Posterior vena cava (tissue), 2 donors: ENCODE measurements at places on chromosomes 3 and 15. TPM values are rescaled to one million over a fixed set of nuclear protein-coding genes. Genes with fewer than 3 reads are reported as not detected.

Gene SYNPR
- not detected for total RNA-seq

DNA sequence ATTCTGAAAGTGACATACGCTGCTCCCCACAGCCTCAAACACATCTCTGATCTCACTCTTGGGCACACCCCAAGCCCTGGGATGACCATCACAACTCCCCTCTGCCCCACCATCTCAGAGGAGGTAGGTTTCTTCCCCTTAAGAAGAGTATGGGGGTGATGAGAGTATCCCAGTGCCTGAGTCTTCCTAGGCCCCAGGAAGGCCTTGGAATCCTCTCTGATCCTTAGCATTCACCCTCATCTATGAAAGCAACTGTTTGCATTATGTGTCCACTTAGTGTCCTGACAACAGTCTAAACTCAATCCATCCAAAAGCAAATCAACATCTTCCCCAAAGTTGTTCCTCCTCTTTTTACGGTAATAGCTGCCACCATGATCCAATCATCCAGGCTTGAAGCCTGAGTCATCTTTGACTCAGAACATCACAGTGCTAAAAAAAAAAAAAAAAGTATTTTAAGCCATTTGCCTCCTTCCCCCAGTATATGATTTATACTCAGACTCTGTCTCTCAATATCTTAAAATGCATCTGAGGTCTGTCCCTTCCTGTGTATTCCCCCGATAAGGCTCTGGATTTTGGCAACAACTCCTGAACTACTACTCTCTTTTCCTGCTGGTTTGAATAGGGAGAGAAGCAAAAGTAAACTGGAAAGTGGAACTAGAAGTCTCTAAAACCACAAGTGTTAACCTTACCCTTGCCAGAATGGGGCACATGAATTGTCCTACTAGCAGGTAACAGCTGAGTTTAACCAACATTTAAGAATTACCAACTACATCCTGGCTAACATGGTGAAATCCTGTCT, 22.5 kb downstream of the POPDC2 start:
- DNase-seq = no peak

DNA sequence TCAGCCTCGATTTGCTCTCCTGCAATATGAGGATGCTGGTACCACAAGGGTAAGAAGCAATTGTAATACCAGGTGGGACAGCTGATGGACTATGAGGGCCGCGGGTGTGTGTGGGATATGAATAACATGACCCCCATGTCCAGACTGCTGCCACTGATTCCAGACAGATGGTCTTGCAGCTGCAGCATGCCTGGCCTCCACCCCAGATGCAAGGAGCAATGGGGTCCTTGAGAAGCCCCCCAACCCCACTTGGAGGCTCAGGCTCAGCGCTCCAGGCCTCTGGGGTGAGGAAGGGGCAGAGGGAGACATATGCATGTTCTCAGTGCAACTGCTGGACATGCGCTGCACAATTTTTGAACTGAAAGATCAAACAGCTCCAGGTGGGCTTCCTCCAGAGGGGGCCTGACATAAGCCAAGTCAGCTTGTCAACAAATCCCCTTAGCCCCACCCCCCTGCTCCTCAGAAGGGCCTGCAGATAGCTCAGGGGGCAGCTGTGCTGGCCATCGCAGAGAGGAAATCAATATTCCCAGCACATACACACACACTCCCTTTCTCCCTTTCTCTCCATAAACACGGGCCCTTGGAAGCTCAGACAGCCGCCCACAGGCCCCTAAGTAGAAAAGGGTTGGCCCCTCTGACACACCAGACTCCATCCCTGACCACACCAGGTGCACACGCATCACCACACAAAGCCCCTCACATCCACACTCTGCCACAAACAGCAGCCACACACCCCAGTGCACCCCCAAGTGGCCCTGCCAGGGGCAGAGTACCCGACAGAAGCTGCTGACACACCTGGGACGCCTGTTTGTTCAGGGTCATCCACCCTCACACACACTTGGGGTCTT, 107.0 kb downstream of the IQSEC1 start:
- no peak for DNase-seq

Gene CCDC33
- not detected for total RNA-seq

Gene TM4SF18
- 5.6 TPM for total RNA-seq

GRCh38 chr15:92305343-92305742, 88.3 kb upstream of the ST8SIA2 start:
- no peak for DNase-seq

DNA sequence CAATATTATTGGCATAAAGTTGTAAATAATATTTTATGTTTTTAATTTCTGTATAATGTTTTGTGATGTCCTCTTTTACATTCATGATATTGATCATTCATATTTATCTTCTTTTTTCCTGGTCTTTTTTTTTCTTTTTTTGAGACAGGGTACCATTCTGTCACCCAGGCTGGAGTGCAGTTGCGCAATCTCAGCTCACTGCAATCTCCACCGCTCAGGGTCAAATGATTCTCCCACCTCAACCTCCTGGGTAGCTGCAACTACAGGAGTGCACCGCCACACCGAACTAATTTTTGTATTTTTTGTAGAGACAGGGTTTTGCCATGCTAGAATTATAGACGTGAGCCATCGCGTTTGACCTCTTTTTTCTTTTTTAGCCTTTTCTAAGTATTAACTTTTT, 52.9 kb downstream of the USF3 start:
- DNase-seq = no peak

- DNase-seq = no peak
Observed at GRCh38 chr3:47385796-47386195, 5.0 kb downstream of the PTPN23 start.

DNA sequence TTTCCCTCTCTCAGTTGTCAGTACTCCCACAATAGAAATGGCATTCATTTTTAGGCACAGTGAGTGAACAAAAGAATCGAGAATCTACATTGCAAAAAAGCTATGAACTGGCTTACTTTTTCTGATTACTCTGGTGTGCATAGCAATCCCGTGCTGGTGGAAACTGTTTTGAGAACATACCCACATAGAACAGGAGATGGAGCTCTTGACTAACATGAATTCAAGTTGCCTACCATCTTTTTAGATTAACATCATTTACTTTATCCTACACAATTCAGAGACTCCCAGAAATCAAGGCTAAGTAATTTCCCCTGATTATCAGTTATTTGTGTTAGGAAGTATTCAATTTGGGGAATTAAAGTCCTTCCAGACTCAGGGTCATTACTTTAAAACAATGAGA, 326.6 kb downstream of the ARPP21 start:
- no peak for DNase-seq

DNA sequence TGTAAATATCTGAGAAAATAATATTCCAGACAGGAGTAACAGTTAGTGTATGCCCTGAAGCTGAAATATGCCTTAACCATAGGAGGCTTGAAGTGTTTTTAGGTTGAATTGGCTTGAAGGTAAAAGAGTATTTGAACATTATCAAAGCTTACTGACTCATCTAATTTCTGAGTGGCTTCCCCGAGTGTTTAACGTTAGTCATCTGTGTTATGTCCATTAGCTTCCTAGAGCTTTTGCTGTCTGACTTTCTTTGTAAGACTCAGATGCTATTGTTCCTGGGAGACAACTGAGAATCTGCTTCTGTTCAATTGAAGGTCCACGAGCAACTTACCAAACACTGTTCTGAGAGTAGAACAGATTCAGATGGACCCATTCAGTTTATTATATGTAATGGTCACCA, 656.8 kb upstream of the NECTIN3 start:
- DNase-seq = no peak

DNA sequence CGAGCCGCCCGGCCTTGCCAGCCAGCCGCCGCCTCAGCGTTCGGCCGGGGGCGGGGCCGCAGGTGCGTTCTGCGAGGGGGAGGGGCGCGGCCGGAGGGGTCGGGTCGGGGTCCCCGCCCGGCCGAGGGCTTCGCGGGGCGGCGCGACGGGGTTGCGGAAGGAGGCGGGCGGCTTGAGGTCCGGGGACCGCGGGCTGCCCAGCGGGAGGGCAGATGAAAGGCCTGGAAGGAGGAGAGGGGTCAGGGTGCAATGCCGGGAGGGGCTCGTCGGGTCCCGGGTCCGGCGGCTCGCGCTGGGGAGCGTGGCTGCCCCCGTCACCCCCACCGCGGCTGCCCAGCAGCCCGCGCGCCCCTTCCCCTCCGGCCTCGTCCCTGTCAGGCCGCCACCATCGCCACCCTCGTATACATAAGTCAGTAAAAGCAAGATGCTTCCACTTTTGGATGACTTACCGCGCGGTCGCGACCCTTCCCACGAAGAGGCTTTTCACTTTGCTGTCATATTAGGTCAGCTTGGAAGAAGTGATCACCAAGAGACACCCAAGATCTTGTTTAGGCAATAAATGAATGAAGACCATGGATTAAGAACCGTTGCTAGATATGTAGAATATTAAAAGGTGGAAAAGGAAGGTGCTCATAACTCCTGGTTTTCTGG, 620 bp upstream of the ANP32A start:
- DNase-seq = no peak

DNA sequence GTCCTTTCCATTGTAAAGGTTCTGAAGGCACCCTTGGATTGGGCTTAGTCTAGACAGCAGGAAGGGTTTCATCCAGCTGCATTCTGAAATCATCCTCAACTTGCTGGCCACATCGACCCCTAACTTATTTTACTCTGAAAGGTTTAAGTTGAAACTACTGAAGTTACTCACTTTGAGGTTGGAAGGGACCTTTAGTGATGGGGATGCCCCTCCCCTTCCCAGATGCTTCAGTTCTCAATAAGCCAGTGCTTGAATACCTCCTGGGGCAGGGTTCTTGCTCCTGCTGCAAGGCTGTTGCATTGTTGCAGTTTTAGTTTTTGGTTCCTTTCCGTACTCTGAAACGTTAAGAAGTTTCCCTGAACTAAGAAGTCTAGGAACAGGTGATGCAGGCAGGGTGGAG, 26.4 kb downstream of the FGD5 start:
- DNase-seq = no peak

DNA sequence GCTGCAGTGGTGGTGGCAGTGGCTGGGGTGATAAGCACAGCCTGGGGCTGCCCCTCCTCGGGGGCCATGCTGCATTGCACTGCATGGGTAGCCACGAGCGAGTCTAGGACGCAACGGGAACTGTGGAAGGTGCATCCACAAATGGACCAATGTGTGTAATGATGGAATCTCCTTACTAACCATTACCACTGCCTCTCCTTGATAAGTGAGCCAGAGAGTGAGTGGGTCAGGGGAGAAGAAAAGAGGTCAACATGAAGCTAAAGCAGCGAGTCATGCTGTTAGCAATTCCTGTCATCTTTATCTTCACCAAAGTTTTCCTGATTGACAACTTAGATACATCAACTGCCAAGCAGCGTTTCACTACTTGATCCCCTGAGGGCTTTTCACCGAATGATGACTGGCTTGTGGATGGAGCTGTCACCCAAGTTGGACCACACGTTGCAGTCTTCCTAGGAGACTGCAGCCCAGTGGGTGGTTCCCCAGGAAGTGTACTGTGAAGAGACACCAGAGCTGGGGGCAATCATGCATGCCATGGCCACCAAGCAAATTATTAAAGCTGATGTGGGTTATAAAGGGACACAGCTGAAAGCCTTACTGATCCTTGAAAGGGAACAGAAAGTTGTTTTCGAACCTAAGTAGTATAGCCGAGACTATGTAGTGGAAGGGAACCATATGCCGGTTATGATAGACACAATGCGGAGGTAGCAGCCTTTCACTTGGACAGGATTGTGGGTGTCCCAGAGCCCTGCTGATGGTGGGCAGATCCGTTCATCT, 20.6 kb downstream of the SAMD7 start:
- no peak for DNase-seq

- no peak for DNase-seq
Observed at GRCh38 chr3:1348547-1348946, 255.7 kb downstream of the CNTN6 start.

DNA sequence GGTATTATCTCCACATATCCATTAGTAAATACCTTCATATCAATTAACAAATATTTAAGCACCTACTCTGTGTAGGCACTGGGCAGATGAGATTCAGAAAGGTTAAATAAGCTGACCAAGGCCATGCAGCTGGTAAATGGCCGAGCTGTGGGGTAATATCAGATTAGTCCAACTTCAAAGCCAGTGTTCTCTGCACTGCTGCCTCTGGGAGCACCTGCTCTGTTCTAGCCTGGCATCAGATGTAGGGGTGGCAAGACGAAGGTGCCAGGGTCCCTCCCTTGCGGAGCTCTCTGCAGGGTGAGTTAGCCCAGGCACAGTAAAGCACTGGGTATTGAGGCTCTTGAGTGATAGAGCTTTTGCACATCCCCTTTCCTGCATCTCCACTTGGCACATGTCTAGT, 5.5 kb downstream of the TATDN2 start:
- no peak for DNase-seq

DNA sequence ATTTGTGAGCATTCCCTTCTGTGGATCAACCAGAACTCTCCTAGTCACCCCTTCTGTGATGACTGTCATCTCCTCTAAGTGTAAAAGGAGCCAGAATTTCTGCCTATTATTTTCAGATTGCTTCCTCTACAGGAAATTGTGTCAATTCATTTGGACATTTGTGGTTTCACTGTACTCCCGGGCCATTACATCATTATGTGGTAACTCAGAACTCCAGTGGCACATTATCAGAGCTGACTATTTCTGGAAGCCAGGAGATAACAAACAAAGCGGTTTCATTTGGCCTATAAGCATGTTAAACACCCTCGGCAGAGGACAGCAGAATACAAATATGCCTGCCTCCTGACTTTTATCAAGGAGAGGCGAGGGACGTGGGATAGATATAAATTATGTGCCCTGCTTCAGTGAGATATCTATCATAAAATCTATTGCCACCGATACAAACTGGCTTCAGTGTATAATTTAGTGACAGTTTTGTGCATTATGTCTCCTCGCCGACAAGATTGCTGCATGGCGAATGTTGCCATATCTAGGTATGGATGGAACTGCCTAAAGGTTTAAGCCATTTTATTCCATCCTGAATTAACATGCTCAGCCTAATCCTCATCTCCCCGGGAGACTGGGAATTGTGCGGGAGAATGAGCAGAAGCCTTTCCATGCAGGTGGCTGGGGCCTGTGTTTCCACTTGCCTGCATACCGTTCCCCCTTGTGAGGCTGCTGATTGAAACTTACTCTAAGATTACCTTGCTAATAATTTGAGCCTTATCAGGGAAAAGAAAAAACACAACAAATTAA, 193.4 kb upstream of the SEMA6D start:
- no peak for DNase-seq

GRCh38 chr15:76376029-76376428, 39.5 kb downstream of the ISL2 start:
- DNase-seq = no peak

GRCh38 chr15:85128621-85129020, 147.0 kb downstream of the PDE8A start:
- DNase-seq = no peak

DNA sequence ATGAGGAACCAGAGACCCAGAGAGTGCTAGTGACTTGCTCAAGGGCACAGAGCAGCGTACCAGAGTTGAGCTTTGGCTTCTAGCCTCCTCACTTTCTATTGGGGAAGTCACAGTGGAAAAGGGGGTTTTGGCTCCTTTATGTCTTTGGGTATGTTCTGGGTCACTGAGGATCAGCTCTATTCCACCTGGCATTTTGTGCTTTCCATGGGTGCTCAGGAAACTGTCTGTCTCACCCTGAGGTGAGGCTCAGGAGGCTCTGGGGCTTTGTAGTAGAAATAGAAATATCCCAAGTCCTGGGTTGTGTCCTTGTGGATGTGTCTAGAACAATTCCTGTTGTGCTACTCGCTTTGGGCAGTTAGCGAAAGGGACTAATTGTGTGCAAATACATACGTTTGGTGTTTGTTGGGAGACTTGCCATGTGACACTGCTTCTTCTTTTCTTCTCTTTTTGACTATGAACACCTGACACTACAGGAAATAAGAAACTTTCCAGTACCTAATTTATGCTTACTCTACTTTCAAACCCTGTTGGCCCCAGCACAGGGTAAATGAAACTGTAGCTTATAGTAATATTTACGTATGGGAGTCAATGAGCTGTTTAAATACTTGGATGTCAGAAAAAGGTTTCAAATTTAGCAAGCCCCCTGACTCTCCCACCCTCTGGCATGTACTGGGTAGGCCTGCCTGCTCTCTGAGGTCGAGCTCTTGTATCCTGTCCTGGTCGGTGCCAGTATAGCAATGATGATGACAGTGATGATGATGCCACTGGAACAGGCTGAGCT, 35.6 kb downstream of the SMAD3 start:
- DNase-seq = peak; percentile 10
